ENCODE measurements at places on chromosomes 2 and 18.

DNA sequence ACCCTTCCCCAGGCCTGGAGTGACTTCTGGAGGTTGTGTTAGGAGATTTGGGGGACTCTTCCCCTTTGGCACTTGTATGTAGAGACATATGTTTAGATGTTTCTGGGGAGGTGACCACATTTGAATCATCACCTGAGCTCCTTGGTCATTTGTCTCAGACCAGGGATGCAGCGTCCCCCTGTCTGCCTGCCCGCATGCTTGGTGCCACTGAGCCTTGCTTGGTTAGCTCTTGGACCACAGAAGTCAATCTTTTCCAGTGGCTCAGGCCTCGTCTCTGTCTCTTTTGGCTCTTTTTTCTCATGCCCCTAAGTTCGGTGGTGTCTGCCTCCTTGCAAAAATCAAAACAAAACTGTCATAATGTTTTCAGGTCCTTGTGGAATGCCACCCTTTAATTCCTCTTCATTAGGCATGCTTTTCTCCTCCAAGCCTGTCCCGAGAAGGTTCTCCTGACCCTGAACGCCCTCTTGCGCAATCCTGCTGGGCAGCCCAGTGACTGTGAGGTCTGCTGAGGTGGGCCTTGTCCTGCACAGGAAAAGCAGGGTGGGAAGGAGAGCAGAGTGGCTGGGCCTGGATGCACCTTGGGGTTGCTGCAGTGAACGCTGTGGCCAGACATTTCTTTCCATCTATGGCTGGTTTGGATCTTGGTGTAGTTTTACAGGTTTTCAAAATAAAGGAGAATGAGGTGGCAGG lies 24.9 kb downstream of the GLI2 start:
- DNase-seq, result no peak

DNA sequence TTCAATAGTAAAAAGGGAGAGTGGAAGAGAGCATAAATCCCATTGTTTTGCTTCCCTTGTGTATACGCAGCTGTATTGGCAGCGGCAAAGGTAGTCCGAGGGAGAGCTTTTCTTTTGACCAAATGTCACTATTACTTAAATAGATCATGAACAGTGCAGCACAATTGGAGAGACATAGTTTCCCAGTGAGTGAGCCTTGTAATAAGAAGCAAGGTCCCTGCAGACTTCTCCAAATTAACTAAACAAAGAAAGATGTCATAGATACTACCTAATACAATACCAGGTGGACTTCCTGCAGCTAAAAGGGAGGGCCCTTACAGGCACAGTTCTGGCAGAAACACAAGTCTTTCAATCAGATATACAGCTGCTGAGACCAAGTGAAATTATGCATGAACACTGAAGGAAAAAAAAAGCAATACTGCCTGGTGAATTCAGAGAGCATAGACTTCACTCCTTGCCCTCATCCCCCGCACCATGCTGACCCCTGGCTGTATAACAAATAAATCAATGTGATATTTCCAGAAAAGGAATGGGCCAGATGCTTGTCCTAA lies 404.7 kb upstream of the CDH2 start:
- DNase-seq, result no peak

DNA sequence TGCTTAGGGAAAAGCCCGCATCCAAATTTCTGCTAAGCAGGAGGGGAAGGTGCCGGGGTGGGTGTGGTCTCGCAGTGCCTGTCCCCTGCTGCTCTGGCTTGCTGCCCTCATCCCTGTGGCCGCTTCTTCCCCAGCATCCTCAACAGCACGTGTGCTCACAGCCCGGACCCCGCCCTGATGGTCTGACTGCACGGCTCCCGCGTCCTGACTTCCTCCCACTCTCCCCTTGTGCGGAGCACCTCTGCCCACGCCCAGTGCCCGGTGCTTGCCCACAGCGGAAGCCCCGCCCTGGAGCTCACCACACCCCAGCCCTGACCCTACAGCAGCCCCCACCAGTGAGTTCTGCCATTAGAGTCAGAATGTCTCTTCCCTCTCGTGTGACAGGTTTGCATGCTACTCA lies 277.9 kb downstream of the NDUFA10 start:
- DNase-seq, result no peak

DNA sequence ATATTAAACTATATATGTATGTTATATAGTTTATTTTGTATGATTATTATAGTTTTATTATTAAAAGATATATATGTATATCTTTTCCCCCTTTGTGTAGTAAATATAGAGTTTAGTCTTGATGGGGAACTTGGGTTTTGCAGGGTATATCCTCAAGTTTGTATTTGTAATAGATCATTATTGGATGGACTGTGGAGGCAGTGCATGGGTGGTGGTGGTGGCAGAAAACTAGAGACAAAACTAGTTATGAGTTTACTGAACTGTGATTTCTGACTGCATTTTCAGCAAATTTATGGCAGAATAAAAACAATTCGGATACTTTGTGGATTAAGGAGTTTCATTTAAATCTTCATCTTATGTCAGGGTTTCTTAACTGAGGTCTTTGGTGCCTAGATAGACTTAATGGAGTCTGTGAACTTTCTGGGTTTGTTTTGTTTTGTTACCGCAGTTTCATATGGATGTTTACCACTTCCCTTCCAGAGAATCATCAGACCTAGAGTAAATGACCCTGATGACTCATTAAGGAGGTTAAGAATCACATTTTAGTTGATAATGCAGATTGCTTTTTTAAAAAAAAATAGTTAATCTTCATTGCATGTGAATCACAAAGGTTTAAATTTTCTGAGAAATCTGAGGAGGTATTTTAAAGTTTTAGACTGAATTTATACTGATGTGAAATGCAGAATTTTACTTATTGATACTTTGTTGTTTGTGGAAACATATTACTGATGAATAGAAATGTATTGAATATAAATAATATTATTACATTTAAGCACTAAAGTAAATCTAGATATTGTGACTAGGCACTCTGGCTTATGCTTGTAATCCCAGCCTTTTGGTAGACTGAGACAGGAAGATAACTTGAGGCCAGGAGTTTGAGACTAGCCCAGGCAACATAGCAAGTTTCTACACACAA lies 14.5 kb downstream of the EPC2 start:
- DNase-seq, result no peak

- no peak for DNase-seq
These were observed 55.2 kb downstream of the BCL11A start for GRCh38 chr2:60498127-60498815.

- no peak for DNase-seq
These were observed 55.7 kb downstream of the KLHL14 start for GRCh38 chr18:32717126-32717525.

- no peak for DNase-seq
These were observed 55.4 kb downstream of the EPAS1 start for GRCh38 chr2:46352621-46353020.

DNA sequence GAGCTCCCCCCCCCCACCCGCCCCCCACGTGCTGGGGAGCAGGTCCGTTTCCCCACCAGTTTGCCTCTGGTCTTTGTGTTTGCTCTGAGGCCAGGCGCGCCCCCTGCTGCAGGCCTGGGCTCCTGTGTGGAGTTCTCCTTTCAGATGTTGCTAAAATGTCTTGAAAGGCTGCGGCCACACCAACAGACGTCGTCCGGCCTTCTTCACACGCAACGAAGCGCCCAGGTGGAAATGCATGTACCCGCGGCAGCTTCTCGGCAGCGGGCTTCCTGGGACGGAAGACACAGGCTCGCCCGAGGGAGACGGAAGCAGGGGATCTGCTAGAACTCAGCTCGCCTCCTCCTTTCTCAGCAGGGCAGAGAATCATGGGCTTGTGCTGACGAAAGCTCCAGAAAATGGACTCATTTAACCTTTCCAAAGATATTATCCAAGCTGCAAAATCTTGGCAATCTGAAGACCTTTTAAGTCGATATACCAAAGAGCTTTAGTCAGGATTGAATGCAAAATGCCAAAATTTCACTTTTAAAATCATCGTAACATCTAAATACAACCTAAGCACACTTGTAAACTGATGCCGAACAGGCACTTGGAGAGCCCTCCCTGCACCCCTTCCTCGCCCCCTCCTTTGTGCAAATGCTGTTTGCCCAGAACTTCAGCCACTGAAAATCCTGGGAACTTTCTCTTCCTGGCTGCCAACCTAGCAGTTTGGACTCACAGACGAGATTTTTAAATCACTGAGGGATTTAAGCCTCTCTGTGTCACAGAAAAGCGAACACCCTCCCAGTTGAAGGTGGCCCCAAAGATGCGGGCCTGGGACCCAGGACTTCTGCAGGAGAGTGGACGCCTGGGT lies 125.5 kb upstream of the ZNF516 start:
- DNase-seq, result peak; percentile 77

DNA sequence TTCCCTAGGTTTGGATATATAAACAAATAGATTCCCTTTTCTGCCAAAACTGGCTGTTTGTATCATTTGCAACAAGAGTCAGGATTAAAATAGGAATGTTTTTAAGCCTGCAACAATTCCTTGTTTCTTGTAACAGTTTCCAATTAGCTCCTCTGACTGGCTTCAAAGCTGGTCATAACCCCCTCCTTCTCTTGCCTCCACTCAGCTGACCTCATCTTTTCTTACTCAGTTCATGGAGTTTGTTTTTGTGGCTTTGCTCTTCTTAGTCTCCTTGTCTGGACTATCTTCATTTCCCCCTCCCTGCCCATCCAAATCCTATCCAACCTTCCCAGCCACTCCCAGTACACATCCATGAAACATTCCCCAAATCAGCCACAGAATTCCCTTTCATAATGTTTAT lies 14.3 kb upstream of the RAPH1 start:
- no peak for DNase-seq

DNA sequence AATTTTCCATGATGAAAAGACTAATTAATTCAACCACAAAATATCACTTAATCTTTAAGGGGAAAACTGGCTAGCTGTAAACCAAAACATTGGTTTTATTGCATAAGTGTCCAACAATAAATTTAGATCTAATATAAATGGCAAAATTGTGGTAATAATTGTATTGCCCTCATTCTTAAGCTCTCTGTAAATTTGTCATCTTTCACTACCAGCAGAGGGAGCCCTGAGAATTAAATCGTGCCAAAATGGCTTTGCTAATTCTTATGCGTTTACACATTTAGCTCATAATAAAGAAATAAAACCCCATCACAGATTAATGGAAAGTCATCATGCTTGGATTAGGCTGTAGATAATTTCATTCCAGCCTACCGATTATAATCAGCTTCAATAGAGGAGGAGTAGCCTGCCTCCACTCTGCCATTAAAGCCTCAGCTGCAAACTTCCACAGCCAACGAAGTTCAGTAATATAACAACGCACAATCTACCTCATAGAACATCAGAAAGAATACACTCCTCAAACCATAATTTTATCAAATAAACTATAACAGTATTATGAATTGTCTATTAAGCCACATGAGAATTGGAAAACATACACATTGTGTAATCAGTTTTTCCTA lies 70.0 kb upstream of the ATP5MC3 start:
- DNase-seq, result no peak

DNA sequence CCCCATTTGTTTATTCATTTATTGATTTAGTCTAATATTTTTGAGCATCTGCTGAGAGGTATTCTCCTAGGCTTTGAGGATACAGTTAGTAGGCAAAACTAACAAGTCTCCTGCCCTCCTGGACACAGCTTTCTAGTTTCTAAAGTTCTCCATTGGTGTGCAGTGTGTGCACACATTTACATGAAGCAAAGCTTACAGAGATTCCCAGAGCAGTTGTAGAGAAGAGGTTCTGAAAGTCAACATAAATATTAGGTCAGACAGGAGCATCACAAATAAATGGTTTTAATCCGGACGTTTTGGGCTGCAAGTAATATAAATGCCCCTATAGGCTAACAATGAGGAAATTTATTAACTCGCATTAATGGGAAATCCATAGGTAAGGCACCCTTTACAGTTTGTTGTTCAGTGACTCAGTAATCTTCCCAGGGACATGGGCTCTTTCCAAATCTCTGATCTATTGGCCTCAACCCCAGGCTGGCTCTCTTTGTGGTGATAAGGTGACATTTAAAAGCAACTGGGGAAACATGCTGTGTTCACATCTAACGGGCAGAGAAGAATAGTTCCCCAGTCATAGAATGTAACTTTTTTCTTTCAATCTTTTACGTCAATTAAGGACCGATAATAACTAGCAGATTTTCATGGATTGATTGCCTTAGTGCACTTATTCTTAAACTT lies 407.2 kb downstream of the PTPRM start:
- no peak for DNase-seq

DNA sequence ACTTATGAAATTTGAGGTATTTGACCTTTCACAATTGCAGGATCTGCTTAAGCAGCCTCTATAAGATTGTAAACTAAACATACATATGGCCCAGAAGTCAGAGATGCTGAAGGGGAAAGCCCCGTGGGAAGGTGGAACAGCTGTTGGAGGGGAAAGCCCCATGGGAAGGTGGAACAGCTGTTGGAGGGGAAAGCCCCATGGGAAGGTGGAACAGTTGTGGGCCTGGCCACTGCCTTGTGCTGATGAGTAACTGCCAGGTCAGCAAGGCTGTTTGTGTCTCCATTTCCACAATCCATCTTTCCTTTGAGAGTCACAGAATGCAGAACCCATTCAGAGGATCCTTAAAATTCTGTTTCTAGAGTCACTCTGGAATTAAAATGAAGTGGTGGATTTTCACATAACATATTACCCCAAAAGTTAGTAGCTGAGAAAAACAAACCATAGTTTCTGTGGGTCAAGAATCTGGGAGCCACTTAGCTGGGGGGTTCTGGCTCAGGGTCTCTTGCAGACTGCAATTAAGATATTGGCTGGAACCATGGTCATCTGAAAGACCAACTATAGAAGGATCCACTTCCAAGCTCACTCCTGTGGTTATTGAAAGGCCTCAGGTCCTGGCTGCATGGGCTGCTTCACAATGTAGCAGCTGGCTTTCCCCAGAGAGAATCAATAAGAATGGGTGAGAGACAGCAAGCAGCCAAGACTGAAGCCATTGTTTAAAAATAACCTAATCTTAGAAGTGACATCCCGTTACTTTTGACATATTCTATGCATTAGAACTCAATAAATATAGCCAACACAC lies 86.6 kb upstream of the CAVIN2 start:
- no peak for DNase-seq

DNA sequence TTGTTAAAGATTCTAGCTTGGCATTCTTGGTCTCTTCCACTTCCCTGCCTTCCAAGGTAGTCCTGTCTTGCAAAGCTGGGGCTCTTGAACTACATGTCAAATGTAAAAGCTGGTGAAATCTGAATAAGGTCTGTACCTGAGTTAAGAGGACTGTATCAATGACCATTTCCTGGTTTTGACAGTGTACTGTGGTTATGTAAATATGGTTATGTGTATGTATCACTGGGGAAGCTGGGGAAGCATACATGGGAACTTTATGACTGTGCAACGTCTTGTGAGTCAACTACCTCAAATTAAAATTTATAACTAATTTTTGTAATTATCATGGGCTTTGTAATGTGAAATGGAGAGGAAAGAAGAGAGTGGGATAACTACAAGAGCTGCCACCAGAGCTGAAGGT lies 81.7 kb downstream of the COL4A4 start:
- DNase-seq, result no peak

DNA sequence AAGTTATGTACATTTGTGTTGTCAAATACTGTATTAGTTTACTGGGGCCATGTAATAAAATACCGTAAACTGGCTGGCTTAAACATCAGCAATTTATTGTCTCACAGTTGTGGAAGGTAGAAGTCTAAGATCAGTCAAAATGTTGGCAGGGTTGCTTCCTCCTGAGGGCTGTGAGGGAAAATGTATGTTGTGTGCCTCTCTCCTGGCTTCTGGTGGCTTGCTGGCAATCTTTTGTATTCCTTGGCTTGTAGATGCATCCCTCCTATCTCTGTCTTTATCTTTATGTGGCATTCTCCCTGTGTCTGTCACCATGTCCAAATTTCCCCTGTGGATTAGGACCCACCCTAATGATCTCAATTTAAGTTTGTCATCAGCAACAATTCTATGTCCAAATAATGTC lies 37.0 kb upstream of the SLC30A6 start:
- no peak for DNase-seq

GRCh38 chr2:222017252-222017850 lies 281.4 kb downstream of the PAX3 start:
- DNase-seq, result no peak

GRCh38 chr18:64027931-64028695 lies 58.2 kb downstream of the SERPINB8 start:
- no peak for DNase-seq

Measured in ureter (tissue), 1 donor.